ENCODE measurements at places on chromosomes 2 and 18.

DNA sequence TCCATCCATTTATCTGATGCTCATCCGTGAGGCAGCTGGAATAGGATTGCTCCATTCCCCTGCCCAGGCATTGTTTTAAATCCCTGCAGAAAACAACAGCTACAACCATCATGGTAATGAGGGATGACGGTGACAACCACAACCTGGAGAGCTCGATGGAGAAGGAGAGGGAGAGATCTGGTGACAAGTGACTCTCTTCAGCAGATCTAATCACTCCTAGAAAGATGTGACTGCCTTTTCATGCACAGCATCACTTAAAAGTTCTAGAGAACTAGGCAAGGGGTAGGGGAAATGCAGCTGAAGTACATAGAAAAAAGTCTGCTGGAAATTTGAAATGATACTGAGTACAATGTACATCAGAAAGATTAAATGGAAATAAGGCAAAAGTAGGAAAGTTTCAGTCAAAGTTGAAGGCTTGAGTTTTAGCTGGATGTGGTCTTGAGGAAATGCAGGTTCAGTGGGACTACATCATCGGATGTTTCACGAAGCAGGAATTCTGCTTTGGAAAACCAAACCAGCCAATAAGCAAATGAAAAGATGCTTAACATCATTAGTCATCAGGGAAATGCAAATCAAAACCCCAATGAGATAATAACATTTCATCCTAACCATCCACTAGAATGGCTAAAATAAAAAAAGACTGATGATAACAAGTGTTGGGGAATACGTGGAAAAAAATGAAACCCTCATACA lies 6.8 kb upstream of the ARHGAP25 start:
- DNase-seq = no peak

- no peak for DNase-seq
These were observed 582.1 kb upstream of the SETBP1 start for GRCh38 chr18:44098551-44099098.

DNA sequence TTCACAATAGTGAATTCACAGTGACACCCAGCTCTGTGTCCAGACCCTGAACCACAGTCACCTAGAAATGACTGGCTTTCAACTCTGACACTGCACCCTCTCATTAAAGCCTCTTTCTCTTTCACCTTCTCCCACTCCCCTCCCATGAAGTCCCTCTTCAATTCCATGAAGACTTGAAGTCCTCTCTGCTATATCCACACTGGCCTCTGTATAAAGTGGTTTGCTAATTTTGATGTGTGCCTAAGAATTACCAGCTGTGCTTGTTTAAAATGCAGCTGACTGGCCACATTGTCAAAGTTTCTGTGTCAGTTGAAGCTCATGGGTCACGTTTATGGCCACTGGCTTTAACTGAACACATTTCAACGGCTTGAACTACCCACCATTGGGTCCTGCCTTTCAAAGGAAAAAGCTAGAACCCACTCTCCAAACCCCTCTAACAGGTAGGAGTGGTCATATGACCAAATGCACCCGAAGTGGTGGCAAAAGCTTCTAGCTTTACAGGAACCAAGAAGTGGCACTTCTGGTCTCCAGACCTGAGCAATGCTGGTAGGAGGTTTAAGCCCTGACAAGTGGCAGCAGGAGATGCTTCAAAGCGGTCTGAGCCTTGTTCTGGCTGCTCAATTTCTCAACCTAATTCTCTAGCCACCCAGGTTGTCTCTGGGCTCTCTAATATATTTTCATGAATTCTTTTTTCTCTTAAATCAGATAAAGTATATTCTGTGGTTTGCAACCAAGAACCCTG lies 34.2 kb downstream of the B4GALT6 start:
- DNase-seq = no peak

DNA sequence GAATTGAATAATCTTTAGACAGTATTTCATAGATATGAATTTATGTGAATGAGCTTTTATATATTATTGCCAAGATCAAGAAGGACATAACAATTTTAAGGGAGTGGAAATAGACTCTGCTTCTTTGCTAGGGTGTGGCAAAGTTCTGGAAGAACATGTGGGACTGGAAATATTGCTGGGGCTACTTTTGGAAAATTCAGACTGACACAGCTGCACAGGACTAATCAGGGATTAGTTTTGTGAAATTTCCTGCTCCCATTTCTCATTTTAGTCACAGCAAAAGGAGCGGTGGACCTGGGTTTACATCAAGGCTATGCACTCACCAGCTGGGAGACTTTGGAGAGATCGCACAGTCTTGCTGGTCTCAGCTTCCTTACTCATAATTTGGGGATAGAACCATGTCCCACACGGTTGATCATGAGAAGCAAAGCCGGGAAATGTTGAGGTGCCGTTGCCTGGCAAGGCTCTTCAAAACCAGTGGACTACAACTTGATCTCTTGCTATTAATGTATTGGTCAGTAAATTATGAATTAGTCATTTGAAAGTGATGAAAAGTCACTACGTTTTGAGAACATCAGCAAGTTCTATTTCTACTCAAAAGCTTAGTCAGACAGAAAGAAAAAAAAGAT lies 42.4 kb downstream of the IL1RL2 start:
- no peak for DNase-seq

- no peak for DNase-seq
These were observed 1.0 kb upstream of the ROCK1 start for GRCh38 chr18:21112543-21113105.
